ENCODE measurements at places on chromosomes 12 and 14.

DNA sequence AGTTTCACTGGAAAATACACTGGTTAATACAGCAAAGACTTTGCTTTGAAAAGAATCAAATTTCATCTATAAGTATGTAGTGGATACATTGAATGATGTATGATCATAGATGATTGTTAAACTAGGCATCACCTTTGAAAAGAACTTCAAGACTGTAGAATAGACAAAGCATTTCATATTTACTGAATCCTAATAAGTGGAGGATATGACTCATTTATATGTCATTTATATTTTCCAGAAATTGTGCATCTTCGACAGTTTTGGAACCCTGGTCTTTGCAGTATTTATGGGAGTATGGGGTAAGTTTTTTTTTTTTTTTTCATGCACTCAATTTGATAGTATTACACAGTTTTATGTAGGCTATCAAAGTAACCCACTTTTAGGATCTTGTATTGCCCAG lies 161.9 kb downstream of the ANO6 start:
- DNase-seq: no peak

GRCh38 chr12:57762463-57762862 lies 4.4 kb downstream of the CYP27B1 start:
- no peak for DNase-seq

DNA sequence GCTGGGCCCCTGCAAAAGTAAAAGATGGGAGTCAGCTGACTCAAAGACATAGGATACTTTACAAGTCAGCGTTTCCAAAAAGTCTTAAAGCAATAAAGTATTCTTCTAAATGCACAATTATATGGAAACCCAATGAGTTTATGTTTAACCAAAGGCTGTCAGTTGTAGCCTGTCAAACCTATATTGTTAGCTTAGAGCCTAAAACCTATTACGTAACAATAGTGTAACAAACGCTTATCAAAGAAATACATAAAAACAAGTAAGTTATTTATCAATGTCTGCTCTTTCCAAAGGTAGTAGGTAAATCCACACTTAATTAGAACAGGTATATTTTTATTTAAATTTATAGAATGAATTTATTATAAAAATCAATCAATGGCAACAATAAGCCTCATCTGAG lies 15.9 kb upstream of the SOS2 start:
- DNase-seq: no peak

DNA sequence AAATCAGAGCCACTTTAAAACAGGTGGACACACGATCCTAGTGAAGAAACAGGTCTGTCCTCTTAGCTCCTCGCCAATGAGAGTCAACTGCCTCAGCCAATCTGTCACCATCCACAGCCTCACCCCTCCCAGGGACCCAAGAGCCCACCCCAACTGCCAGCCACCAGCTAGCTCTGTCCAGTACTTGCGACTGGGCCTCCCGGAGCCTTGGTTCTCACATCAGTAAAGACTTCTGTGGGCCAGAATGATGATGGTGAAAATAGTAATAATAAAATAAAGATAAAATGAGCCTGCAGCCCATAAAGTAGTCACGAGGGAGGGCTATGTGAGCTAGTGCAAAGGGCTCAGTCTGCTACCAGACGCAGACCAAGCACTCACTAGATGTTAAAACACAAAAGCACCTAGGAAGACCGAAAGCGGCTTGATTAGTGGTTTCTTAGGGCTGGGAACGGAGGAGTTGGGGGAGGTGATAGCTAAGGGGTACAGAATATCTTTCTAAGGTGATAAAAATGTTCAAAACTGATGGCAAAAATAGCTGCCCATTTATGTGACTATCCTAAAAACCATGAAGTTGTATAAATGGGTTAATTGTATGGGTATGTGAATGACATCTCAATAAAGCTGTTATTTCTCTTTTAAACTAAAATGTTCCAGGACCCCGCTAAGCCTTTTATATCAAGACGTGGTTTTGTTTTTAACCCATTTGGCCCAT lies 39.8 kb downstream of the ACTN1 start:
- no peak for DNase-seq

DNA sequence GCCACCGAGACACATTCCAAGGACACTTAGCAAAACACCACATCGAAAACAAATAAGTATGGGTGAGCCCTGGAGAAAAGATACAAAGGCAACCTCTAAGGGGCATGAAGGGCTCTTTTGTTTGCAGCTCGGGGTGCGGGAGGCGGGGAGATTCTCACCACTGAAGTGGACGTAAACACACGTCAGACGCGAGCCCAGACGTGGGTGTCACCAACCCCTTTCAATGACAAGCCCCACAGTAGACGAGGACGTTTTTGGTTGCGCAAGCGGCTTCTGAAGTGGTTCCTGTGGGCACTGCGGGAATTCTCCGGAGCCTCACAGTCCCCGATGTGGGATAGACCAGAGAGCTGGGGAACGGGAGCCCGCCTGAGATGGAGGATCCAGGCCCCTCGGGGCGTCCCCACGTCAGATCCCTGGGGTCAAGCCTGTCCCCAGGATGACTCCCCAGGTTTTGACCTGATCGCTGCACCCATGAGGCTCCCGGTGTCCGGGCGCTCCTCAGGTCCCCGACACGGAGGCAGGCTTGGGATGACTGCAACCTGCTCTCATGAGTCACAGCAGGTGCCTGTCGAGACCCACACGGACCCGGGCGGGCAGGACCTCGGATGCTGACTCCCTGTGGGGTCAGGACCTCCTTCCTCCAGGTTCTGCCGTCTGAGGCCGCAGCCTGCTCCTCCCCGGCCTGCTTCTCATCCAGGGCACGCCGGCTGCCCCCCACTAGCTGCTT lies 20.3 kb upstream of the ADGRD1 start:
- no peak for DNase-seq

DNA sequence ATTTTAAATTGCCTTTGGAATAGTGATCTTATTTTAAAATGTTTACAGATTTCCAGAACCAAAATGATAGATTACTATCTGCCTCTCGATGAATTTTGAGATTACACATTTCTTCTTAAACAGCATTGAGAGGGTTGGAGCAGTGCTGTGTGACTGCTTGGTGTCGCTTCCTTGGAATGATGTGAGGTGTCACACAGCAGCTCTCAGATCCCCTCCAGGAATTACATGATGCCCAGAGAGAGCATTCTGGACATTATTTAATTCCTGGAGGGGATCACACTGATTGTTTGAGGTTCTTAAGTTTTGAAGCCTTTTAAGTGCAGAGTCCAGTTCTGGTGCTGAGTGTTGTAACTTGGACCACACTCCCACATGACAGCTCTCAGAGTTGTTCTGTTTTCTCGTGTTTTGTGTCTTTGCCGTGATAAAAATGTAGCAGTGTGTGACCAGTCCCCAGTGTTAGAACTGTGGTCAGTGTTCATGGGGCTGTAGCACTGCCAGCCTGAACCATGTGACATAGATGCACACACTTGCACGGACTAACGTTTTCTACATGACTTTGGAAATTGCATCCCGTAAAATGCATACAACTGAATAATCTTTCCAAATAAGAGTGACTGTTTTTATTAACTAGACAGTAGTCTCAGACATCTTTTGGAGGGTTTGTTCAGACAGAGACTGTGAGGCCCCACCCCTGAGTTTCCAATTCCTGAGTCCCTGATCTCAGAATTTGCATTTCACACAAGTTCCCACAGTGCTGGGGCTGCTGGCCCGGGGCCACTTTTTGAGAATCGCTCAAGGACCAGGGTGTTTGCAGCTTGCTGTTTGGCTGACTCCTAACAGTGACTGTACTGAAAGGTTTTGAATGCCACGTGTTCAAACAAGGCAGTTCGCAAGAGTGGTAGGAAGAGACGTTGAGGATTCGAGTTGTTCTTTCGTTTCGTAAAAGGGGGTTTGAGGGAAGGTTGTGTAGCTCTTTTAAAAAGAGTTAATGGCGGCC lies 26.0 kb downstream of the XRCC3 start:
- DNase-seq: no peak

DNA sequence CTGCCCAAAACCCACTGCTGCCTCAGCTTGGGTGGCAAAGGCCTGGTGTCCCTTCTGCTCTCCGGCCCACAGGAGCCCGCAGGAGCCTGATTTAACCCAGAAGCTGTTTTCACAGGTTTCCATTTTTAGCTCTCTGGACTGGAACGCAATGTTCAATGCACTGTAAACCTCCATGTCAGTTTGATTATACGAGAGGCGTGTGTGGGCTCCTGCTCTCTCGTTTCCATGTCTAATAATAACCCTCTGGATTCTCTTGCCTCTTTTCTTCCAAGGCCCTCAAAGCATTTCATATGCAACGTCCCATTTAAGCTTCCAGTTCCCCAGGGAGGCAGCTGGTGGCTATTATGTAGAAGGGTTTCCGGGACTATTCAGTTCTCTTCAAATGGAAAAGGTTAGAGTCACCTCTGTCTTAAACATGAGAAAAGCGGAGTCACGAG lies 161.1 kb downstream of the SUDS3 start:
- DNase-seq: no peak
